Urinary bladder (tissue), 4 donors: ENCODE measurements at places on chromosomes 6 and 20.

DNA sequence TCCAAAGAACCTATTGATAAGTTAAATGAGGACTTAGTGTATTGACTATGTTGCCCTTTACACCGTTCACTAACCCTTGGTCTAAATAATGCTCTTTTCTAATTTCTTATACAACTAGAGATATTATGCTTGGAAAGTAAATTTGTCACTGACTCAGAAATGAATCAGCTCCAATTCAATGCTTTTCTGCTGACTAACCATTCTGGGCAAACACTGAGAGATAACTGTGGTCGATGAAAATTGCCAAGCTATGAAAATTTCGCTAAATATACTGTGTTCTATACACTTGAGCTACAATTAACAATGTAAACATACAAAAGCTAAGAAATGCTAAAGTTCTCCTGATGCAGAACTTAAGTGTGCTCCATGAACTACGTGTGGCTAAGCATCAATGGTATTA, 23.1 kb upstream of the FBXO9 start:
- no peak for DNase-seq

DNA sequence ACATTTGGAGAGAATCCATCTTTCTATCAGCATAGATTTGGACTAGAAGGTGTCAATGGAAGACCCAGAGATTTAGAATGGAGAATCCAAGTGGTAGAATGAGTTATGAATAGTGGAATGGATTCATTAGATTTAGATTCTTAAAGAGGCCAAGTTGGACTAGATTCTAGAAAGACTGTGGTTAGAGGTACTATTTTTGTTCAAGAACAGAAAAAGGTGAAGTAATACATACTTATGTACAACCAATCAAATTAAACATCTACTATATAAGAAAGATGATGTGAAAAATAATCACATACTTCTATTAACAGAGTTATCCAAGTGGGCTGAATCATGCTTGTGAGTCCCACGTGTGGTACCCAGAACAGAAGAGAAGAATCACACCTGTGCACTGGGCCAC, 33.8 kb upstream of the ADTRP start:
- no peak for DNase-seq

DNA sequence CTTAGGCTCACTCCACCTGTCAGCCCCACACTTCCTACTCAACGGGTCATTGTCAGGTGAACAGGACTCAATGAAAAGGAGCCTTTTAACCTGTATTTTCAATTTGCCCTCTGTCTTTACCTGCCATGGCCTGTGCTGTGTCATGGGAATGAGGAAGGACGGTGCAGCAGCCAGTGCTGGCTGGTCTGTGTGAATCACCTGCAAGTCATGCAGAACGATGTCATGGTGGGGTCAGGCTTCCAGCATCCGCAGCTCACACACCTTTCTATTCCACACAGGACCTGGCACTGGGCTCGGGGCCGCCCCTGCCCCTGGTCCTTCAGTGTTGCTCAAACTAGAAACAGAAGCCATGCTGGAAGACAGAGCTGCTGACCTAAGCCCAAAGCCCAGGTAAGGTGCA, 188.7 kb upstream of the GMDS start:
- peak; percentile 25 for DNase-seq

DNA sequence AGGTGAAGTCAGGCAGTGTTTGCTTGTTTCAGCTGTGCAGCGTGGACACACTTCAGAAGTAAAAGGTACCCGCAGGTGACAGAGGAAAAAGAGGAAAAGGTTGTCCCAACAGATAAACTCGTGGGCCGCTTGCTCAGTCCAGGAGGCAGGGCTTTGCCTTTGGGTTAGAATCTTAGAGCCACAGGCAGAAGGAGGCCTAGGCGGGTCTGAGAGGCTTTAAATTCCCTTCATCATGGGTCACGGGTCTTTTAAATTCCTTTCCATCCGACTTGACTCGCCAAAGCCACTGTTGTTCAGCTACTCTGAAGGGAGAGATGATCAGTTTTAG, 48.2 kb downstream of the AGPAT4 start:
- no peak for DNase-seq
